ENCODE measurements at places on chromosomes 3 and 15. TPM values are rescaled to one million over a fixed set of nuclear protein-coding genes. Genes with fewer than 3 reads are reported as not detected.

Gene PTPRG
- polyA plus RNA-seq, result 86.6 TPM

- DNase-seq, result no peak
Observed at GRCh38 chr3:23084367-23084766, 118.8 kb upstream of the UBE2E2 start.

GRCh38 chr3:125220727-125221429 is 8.3 kb upstream of the SLC12A8 start:
- no peak for DNase-seq

GRCh38 chr3:113222451-113223086 is 11.2 kb downstream of the BOC start:
- no peak for DNase-seq

DNA sequence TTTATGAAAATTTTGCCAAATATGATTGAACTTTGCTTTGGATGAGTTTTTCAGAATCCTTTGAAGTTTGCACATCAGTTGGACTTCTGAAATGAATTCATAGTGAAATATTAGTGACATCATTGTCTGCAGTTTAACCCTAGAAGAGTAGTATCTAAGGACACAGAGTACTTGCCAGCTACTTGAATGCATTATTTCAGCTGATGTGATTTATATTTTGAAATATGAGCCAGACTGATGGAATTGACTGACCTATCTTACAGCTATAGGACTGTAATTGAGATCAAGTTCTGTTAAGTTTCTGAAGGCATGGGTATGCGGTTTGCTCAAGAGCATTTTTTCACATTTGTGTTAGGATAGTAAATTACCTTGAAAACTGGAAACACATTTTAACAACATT is 51.2 kb downstream of the LYSMD4 start:
- no peak for DNase-seq

DNA sequence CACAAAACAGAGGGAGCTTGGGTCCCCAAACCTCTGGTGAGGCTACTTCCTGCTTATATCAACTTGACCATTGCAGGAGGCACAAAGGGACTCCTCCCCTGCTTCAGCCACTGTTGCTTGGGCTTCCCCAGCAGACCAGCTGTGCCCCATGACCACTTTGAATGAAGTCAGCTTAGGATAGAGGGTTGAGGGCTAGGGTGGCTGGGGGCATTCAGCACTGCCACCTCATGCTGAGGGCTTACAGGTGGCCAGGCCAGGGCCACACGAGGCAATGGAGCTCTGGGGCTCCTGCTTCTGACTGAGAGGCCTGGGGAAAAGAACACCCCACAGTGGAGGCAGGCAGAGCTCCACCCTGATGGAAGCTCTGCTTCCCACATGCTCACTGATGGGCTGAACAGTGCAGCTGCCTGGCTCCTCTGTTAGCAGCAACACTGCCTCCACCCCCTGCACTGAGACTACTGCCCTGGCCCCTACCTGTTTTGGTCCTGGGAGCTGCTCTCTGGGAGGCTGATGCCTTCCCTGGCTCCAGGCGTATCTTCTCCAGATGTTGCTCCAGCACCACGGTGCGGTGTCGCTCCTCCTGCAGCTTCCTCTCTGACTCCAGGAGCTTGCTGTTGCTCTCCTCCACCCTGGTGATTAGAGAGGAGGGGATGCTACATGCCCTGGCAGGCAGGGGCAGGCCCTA is 10.2 kb upstream of the HHATL start:
- no peak for DNase-seq

Gene CCR2
- polyA plus RNA-seq, result 0.58 TPM

DNA sequence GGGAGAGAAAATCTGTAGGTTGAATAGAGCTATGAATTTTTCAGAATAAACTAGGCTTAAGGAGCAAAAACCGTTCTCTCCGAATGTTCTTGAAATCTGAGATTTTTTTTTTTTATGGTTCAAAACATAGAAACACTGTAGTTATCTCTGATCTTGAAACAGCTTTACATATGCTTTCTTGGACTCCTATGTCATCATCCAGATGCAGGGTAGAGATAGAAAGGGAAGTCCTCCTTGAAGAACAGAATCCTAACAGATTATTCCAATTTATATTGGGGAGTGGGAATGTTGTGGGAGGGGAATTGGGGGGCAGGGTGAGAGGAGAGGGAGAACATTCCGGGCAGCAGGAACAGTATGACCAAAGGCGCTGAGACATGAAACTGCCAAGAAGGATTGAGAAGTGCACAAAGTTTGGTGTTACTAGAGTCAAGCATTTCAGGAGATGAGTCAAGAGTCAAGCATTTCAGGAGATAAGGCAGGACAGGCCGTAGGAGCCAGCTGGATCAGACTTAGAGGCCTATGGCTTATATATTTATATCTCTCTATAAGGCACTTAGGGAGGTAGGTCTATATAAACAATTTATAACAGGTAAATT is 21.9 kb upstream of the ST3GAL6 start:
- no peak for DNase-seq
